ENCODE measurements at places on chromosomes 5 and 9. TPM values are rescaled to one million over a fixed set of nuclear protein-coding genes. Genes with fewer than 3 reads are reported as not detected.

Gene ZNF366
- under 0.01 TPM for total RNA-seq

Gene BTNL8
- not detected for total RNA-seq

Gene MOCS2
- 23.6 TPM for total RNA-seq

Gene ST8SIA4
- 0.15 TPM for total RNA-seq

Gene TPPP
- total RNA-seq = 0.38 TPM

Gene RXRA
- 7.1 TPM for total RNA-seq

Gene CAMSAP1
- 24.7 TPM for total RNA-seq

Gene PCDHB14
- 0.59 TPM for total RNA-seq

Gene KLHL3
- 3.4 TPM for total RNA-seq

Gene OBP2B
- not detected for total RNA-seq

Gene ITGA1
- total RNA-seq = 10.2 TPM

Gene TMEM171
- total RNA-seq = 5.1 TPM

Gene FSD1L
- total RNA-seq = 1.8 TPM

Gene TAF7
- total RNA-seq = 69.5 TPM

Gene LCN9
- total RNA-seq = not detected

Gene PCDHGB3
- total RNA-seq = 3.5 TPM

Gene CNTNAP3B
- total RNA-seq = 25.9 TPM

Gene ADRA1B
- not detected for total RNA-seq

Gene CSF1R
- not detected for total RNA-seq

Gene LHFPL2
- 94.9 TPM for total RNA-seq

Gene SLC6A3
- total RNA-seq = not detected

Gene RPS14
- 4,222 TPM for total RNA-seq

Gene NSG2
- total RNA-seq = not detected

Gene CDKN2B-AS1
- 2.7 TPM for total RNA-seq

Gene SLC34A3
- not detected for total RNA-seq

Gene ZNF462
- total RNA-seq = 15.3 TPM
